LHCN-M2 (cell line): ENCODE measurements at places on chromosomes 11 and 22. TPM values are rescaled to one million over a fixed set of nuclear protein-coding genes. Genes with fewer than 3 reads are reported as not detected.

DNA sequence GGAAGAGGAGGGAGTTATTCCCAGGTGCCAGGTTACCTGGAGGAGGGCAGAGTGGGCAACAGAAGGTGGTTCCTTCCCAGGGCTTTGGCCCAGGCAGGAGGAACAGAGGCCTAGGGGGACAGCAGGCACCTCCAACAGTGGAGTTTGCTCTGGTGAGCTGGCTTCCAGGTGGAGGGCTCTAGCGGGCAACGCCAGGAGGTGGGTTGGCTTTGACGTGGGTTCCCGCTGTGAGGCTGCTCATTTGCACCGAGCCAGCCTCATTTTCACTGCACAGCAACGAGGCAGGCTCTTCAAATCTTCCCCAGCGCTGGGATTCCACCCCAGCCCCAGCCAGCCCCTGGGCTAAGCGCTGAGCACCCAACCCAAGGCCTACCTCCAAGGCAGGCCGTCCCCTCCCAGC lies 8.1 kb downstream of the IGSF9B start:
- DNase-seq: no peak

The STK33 gene
- total RNA-seq: 0.40 and 0.51 TPM in 2 replicates

DNA sequence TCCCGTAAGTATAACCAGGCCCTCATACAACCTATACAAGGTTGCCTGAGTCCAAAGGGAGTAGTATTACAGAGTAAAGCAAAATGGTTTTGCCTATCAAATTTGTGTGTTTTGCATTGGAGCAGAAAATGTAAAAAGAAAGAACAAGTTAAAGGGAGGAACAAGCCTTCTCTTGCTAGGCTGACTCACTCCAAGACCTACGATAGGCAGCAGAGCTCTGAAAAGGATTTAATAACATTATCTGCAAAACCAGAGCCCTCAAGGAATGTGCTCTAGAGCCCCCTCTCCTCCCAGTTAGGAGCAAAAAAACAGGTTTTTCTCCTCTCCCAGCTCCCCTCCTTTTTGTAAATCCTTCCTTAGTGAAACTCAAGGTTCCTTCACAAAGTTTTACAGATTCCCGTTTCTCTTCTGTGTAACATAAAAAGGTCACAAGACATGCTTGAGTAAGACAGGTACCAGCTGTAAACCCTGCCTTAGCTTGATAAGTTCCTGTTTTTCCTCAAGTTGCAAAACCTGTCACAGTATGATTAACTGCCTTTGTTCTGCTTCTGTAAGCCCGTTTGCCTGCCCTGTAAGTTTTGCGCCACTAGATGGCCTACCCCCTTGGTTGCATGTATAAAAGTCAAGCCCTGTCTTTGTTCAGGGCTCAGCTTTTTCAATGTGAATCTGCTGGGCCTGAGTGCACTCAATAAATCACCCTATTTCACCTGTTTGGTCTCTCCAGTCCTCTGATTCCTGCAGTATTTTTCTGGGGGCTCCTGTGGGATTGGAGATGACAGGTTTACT lies 498.2 kb downstream of the KCNA4 start:
- no peak for DNase-seq

DNA sequence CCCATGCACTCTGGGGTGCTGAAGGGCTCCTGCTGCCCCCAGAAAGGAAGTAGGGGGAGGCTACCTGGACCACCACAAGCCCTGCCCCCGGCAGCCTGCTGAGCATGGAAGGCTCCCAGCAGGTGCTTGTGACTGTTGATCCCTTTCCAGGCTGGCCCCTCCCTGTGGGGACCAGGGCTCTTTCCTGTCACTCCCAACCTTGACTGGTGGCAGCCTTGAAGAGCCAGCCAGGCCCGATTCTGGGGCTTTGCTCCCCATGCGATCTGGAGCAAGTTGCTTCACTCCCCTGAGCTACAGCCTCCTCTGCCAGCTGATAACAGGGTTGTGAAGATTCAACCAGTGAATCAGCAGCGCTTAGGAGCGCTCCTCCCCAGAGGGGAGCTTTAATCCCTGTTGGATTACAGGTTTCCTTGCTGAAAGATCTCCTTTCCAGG lies 4.6 kb upstream of the CST6 start:
- no peak for DNase-seq

GRCh38 chr22:36756031-36756430 lies 19.9 kb downstream of the IFT27 start:
- DNase-seq: no peak

DNA sequence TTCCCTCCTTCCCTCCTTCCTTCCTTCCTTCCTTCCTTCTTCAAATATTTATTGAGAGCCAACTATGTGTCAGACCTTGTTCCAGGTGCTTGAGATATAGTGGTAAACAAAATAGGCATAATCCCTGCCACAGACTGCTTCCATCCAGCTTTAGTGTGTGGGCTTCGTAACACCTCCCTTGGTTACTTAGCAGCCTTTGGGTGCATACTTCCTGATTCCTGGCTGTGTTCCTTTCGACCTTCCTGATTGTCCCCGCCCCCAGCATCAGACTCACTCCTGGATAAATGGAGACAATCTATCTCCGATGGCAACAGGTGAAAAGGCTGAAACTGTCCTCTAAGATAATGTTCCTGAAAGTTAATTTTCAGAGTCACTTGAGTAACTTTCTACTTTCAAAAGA lies 13.5 kb downstream of the CCDC81 start:
- no peak for DNase-seq

The POU2AF2 gene
- total RNA-seq: not detected in 2 replicates

GRCh38 chr11:19952116-19952605 lies 208.1 kb downstream of the DBX1 start:
- DNase-seq: no peak

GRCh38 chr11:118619444-118620197 lies 12.2 kb downstream of the PHLDB1 start:
- DNase-seq: peak; percentile 95

DNA sequence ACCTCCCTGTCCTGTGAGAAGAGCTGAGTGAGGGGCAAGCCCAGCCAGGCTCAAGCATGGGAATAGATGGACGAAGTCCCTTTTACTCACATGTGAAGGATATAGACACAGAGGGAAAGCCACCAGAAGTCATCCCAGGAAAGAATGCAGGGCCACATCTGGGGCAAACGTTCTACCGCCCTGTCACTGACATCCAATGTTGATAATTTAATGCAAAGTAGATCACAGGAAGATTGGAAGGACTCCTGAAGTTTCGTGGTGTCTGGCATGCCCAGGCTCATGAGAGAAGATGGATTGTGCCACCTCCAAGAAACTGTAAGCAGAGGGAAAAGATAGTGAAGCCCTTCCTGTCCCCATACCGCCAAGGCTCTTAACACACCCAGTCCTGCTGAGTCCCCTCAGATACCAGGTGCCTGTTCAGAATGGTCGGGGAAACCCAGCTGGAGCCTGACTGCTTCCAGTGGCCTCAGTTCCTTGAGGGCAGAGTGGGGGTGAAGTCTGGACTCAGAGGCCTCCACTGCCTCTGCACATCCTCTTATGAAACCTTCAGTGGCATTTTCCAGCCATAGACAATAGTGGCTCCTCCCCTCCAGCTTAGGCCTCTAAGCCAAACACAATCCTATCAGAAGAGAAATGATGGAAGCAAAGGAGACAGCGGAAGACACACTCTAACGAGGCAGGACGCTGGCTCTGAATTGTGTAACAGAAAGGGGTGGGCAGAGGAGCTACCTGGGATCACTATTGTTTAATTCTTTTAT lies 7.5 kb upstream of the STK33 start:
- no peak for DNase-seq

GRCh38 chr11:7540830-7541555 lies 27.2 kb downstream of the PPFIBP2 start:
- no peak for DNase-seq

The C11orf16 gene
- not detected in 2 replicates for total RNA-seq

DNA sequence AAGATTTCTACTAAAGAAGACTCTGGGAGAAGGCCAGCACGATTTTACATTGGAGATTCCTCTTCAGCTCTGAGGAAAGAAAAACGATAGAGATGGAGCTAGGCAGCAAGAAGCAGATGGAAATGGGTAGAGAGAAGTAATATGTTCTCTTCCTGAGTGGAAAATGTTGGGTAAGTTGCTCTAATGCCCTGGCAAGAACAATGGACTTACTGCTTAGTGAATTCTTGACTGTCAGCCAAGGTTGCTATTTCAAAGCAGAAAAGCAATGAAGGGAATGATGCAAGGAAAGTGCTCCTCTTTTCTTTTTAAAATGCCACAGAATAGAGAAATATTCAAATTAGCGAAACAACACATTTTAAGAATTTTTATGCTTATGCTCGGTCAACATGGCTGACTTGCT lies 38.4 kb upstream of the CWF19L2 start:
- peak; percentile 39 for DNase-seq

The GLB1L3 gene
- total RNA-seq: not detected in 2 replicates

- no peak for DNase-seq
Observed at GRCh38 chr11:29017941-29018340, 909.8 kb downstream of the METTL15 start.

The A4GALT gene
- total RNA-seq: 22.6 and 29.3 TPM in 2 replicates

DNA sequence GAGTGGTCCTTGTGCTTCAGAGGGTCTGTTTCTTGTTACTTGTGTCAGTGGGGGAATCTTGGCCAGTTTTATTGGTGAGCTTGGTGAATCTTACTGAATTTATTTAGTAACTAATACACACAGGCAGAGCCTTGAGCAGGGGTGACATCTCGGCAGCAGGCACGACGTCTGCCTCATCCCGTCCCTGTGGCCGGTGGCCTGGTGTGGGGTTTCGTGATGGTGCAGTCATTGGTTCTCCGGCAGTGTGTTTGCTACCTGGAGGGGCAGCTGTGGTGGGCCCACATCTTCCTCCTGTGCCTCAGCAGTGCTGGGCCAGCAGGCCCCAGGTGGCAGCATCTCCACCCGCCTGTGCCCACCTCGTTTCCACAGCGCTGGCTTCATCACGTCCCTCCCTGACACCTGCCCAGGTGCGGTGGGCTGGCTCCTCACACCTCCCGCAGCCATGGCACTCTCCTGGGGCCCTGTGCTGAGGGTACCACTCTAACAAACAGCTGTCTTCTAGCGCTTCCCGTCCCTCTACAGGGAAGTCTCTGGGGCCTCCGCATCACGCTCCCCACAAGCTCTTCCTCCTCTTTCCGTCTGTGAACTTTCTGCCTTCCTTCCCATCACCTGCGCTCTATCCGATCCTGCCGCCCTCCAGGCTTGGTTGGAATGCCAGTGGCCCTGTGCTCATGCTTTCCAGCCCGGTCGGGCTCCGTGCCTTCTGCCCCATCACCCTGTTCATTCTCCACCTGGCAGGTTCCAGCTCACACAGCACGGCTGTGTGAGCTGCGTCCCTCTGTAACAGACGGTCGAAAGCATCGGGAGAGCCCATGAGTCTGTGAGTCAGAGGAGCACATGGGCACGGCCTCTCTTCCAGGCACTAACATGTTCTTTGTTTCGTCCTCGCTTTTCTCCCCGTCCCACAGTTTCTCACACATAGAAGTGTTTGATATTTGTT lies 203.4 kb downstream of the TBC1D22A start:
- DNase-seq: no peak

The TSPAN18 gene
- not detected in 2 replicates for total RNA-seq

The VWA5A gene
- total RNA-seq: 6.0 and 9.7 TPM in 2 replicates

DNA sequence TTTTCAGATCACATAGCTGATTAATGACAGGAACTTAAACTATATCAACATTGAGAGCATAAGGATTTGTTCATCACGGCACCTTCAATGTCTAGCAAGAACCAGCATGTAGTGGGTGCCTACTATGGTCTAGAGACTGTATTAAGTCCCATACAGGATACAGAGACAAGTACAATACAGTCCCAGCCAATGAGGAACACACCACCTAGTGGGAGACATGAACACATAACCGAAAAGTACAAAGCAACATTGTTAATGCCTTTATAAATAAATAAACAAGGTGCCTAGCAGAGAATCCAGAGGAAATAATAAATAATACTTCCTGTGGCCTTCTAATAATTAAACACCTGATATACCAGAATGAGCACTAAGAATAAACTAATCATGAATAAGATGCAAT lies 87.7 kb upstream of the OPCML start:
- no peak for DNase-seq

DNA sequence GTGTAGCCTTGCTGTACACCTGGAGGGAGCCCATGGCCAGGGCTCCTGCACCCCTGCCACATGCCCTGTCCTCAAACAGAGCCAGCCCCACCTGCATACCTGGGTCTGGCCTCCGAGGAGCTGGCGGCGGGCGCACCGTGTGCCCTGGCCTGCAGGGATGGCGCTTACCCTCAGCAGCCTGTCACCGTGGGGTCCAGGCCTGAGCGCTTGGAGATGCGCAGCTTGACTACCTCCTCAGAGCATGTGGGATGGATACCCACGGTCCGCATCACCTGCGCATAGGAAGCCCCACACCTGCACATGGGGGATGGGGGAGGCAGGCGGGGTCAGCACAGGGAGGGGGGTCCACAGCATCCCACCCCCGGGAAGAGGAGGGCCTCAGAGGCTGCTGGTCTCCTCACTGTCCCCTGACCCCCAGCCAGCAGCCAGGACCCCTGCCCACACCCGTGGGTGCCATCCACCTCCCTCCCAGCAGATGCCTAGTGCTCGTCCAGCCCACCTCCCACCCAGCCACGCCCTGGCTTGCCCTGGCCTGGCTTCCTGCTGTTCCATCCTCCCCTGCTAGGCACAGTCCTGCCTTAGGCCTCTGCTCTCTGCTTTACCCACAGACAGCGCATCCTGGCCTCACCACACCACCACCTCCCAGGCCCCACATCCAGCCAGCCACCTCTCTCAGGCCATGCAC lies 22.4 kb upstream of the GNB1L start:
- no peak for DNase-seq

DNA sequence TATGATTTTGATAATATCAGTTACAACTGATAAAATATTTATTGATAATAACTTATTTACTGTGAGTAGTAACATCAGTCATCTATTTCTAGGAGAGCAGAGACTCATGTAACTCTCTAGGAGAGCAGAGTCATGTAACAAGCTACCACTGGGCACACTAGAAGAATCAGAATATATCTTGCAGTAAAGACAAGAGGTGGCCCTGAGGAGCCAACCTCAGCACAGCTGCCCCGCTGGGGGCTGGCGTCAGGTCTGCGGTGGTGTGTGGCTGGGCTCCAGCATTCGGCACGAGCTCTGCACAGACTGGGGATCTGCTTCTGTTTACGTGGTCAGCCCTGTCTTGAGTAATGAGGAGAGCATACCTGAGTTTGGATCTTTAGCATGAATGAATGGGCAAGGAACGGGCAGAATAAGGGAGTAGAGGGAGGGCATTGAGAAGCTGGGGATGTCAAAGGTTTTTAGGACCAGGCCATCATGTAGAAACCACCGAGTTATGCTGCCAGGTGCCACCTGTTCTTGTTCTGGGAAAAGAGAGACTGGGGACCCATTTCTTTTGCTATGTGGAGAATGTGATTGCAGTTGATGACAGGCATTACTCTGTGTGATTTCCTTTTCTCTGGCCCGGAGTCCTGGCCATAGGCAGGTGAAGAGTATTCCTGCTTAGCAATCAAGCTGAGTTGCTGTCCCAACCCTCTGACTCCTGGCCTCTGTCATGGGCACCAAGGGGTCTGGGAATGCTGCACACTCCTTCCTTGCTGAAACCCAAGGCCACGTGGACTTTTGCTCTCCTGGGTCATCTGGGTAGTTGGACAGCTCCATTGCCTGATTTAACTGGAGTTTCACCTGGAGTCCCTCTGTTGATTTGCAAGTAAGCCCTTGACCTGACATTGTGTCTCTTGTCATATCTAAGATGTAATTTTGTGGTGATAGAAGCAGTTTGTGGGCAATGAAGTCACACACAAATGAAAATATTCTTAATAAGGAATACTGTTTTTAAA lies 50.9 kb upstream of the HEPHL1 start:
- DNase-seq: no peak

GRCh38 chr22:20399866-20400605 lies 6.1 kb downstream of the ZNF74 start:
- DNase-seq: no peak

The SLC6A5 gene
- not detected in 2 replicates for total RNA-seq
